Cortex of kidney (tissue), 1 donor: ENCODE measurements at places on chromosomes 12 and 14.

DNA sequence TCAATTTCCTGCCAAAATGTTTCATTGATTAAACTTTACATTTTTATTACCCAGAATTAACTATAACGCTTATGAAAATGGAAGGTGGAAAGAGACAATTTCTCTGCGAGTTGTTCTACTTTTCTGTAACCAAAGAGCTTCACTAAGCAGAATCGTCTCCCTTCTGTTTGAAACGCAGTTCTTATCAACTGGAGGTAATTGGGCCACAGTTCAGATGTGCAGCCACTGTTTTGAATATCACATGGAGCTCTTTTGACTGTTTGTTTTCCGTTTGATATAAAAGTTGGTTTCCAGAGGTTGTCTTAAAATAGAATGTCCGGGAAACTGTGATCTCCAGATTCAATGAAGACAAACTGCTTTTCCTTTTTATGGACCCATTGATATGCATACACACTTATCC lies 183.3 kb upstream of the SEL1L start:
- DNase-seq, result no peak

DNA sequence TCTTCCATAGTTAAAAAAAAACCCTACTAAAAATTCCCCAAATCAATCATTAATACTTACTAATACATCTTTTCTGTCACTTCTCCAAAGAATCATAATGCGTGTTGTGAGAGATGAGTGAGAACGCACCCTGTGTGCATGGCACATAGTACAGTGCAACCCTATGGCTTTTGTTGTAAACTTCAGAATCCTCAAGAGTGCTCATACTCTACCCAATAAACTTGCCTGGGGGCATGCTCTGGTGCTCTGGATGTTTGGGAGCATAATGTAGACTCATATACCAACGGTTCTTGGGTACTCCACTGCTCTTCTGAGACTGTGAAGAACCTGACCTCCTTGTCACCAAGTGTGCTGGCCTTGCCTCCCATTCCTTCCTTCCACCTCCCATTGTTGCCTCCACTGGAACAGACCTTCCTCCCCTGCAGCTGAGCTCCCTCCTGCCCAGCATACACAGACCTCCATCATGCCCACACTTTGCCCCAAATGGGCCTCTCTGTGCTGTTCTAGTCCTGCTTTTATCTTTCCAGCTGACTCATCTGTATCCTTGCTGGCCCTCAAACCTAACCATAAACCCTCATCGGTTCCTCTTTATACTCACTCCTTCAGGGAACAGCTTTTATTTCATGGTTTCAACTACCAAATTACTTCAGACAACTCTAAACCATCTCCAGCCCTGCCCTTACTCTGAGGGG lies 8.9 kb downstream of the DCP1B start:
- no peak for DNase-seq

- DNase-seq, result no peak
These were observed 1.9 kb downstream of the PLEKHG3 start for GRCh38 chr14:64706119-64706592.

GRCh38 chr14:91252871-91253794 lies 8.6 kb upstream of the GPR68 start:
- DNase-seq, result no peak

DNA sequence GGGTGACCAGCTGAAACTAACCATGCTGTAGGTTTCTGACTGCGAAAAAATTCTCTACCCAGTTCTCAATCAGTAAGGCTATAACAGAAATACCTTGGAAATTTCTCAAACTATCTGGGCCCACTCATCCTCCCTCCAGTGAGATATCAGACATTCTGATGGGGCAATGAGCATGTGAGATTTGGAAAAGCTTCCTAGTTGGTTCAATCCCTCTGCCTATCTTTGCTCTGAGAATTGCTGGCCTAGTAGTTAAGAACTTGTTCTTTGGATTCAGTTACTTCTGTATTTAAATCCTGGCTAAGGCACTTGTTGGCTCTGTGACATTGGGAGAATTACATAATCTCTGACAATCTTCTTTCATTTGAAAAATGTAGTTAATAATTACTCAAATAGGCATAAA lies 119.4 kb downstream of the SLC15A5 start:
- no peak for DNase-seq
